ENCODE measurements at places on chromosomes 4 and X. TPM values are rescaled to one million over a fixed set of nuclear protein-coding genes. Genes with fewer than 3 reads are reported as not detected.

The USP17L27 gene
- total RNA-seq = not detected

The SMPX gene
- total RNA-seq = not detected

The IDH3G gene
- total RNA-seq = 48.7 TPM

The DMRTC1 gene
- total RNA-seq = not detected

The ZC4H2 gene
- 1.7 TPM for total RNA-seq

The FAM9B gene
- not detected for total RNA-seq

The MAGEC3 gene
- not detected for total RNA-seq

The COL25A1 gene
- not detected for total RNA-seq

The STK32B gene
- total RNA-seq = not detected

- no peak for DNase-seq
Measured at GRCh38 chr4:156949373-156949814, 22.2 kb downstream of the PDGFC start.

DNA sequence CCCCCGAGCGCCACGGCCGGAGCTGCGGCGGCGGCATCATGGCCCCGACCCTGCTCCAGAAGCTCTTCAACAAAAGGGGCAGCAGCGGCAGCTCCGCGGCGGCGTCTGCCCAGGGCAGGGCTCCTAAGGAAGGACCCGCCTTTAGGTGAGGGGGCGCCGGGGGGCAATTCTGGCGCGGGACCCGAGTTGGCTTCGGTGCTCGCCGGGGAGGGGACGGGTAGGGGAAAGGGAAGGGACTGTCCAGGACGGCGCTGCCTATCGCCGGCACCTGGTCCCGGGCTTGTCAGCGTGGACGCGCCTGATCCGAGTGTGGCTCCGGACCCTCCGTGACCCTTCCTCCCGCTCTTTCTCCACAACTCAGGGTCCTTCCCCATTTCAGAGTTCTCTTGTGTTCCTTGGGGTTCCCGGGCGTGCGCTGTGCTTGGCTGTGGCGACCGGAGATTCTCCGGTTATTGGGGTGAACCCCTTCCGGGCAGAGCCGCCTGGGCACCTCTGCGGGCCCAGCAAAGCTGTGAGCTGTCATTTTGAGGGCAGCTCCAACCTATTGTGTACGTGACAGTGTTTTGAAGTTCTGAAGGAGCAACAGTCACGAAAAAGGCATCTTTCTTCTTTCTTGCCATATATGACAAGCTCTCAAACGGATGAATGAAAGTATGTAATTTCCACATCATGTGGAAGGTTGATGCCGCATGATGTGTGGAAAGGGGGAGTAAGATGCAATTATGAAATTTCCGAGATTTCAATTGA, 522 bp downstream of the FNIP2 start:
- DNase-seq = peak; percentile 23

GRCh38 chr4:67933038-67933437, 30.3 kb downstream of the TMPRSS11A start:
- DNase-seq = no peak

- no peak for DNase-seq
Measured at GRCh38 chrX:1534301-1535168, 2.5 kb downstream of the P2RY8 start.

DNA sequence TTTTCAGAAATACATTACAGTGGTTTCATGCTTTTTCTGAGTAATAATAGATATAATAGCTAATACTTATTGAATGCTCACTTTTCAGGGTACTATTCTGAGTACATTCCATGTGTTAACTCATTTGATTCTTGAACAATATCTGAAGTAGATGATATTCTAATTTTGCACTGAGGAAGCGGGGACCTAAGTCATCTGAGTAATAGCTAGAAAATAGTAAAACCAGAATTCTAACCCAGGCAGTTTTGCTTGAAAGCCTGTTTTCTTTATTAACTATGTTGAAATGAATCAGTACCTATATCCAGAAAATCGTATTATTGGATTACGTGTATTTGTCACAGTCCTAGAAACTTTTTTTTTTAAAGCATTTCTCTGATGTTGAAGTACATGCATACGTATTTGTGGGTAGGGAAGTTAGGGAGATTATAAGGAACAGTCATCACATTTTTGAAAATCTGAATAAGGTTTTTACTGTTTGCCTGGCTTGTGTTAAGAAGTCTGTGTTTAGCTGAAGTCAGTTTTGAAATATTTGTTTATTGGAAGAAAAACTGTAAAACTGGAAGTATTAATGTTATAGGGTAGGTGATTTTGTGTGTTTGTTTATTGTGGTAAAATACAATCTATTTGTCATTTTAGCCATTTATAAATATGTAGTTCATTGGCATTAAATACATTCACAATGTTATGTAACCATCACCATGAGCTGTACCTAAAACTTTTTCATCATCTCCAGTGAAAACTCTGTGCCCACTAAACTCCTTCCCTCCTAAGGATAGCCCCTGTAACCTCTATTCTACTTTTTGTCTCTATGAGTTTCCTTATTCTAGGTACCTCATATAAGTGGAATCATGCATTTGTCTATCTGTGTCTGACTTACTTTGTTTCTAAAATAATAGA, 55.3 kb downstream of the FIP1L1 start:
- DNase-seq = no peak

GRCh38 chrX:113522814-113523213, 682.2 kb upstream of the AMOT start:
- no peak for DNase-seq

GRCh38 chr4:82968972-82969371, 41.7 kb downstream of the LIN54 start:
- DNase-seq = no peak

- DNase-seq = no peak
Measured at GRCh38 chr4:71259280-71259679, 79.5 kb upstream of the SLC4A4 start.

GRCh38 chr4:89625599-89626293, 211.2 kb downstream of the SNCA start:
- DNase-seq = no peak

- no peak for DNase-seq
Measured at GRCh38 chrX:67731061-67731460, 187.2 kb downstream of the AR start.

DNA sequence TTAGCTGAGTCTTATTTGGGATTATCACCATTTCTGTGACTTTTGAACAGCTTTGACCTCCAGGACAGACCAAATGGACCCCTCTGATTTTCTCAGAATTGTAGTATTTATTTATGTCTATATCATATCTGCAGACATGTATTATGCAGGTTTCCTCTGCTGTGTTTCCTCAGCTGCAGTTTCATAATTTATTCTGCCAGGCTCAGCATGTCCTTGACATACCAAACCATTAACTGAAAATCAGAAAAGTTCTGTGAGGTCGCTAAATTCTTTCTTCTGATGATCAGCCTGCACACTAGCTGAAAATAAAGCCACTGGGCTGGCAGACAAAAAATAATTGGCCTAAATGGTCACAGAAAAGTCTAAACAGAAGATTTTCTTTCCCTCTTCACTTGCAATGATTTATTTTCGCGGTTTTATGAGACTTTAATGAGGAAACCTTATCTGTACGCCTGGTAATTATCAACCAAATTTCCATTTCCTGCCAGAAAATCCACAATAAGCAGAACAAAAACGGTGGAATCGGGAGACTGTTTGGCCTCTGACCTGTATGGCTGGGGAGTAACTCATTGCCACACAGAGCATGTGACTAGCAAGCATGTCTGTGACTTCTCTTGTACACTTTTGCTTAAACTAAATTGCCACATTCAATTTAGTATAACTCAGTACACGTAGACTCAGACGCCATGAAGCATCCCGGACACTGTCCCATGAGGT, 150.9 kb downstream of the ENPP6 start:
- DNase-seq = no peak

- DNase-seq = no peak
Measured at GRCh38 chr4:122911588-122911987, 10.8 kb downstream of the NUDT6 start.

- DNase-seq = no peak
Measured at GRCh38 chrX:10120828-10121227, 35.9 kb upstream of the CLCN4 start.

GRCh38 chr4:7569810-7570783, 135.4 kb upstream of the PSAPL1 start:
- DNase-seq = no peak

DNA sequence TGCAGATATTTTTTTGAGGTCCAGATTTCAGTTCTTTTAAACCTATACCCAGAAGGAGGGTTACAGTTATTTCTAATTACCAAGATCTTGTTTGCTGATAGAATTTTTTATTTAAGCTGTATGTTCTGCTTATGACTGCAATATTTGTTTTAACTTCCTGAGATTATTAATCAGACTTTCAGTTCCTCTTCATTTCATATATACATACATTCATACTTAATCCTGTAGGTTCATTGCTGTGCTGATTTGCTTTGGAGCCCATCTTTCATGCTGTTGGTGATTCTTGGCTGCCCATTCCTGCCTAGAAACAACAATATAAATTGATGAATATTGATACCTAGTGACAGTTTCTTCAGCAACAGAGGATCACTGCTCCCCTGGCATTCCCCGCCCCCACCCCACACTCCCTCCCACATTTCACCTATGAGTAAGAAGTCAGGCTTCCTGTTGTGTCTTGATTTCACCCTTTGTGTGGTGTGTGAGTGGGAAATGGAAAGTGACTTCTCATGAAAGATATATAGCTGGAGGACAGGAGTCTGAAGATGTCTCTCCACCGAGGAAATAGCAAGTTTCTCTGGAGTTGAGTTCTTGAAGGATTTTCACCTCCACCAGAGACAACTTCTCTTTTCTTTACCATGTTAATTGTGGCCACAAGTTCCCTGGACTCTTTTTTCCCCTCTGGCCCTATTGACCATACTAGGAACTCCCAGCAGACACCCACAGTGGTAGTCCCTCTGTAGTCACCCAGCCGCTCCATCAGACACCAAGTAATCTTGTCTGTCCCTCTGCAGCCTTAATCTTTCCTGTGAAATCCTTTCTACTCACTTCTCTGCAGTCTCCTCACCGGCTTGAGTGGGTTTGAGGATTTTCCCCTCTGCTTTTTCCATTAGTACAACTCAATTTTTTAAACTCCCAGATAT, 118.4 kb downstream of the ASB9 start:
- DNase-seq = no peak

DNA sequence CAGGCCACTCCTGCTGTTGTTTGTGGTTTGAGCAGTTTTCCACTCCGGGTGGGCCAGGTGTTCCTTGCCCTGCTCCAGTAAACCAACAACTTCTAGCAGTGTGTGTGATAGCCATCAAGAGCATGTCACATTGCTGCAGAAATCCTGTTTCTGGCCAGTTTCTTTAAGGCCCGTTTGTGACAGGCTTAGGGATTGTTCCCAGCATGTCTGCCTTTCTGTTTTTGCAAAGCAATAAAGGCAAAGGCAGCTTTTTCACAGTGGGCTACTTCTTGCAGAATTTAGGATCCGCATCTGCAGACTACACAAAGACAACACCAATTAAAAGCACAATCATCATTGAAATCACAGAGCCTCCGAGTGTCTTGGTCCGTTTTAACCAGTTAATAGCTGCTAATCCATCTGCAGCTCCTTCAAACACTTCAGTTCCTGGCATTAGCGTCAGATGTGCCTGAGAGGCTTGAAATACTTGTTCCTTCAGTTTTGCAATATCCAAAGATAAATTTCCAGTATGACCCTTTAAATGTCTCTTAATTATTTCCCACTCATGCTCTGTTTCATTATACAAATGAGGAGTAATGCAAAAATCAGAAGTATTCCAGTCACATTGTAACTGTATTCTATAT, 65.1 kb downstream of the ADAM29 start:
- no peak for DNase-seq

- DNase-seq = no peak
Measured at GRCh38 chr4:39232100-39232499, 49.8 kb downstream of the WDR19 start.

- no peak for DNase-seq
Measured at GRCh38 chr4:109943745-109944144, 31.1 kb downstream of the EGF start.

DNA sequence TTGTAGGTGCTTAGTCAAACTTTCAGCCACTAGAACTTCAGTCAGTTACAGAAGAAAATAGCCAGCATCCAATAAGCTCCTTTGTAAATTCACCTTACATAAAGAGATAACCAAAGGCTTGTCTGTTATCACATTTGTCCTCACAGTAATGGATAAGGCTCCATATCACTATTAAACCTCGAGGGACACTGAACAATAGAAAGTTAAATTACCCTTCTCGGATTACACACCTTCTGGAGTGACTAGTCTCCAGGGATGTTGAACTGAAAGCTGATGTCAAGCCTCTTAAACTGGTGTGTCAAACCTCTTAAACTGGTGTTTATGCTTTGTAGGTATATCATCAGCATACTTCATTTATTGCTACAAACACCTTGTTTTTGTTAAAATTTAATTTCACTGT, 639.0 kb downstream of the CENPC start:
- no peak for DNase-seq

- no peak for DNase-seq
Measured at GRCh38 chrX:17744896-17745523, 7.7 kb downstream of the SCML1 start.

DNA sequence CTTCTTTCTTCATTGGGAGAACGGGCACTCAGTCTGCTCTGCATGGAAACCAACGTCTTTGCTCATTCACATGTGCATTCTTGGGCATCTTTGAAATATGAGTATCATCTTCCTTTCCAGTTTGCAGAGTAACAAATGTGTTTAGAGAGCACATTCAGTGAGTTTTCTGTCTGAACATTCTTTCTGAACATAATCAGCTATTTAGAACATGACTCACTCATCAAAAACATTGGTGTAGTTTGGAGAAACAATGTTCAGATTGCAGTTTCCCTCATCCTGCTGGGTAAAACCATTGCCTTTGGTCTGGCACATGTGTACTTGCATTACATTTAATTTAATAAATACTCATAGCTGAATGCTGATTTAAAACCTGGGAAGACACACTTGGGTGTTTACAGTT, 81.5 kb upstream of the F9 start:
- DNase-seq = no peak

DNA sequence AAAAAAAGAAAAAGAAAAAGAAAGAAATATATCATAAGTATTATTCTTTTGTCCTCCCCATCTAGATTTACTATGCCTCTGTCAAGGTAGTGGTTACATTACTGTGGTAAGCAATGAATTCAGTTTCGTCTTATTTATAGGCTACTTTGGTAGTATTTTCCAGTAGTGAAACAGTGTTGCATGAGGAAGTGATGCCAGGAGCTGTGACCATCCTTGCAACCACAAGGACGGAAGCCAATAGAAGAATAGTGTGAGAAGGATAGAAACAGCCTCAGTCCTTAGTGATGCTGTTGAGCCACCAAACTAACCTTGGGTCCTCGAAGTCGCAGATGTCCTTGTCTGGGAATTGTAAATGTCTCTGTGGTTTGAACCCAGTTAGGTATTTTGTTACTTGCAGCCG, 328.5 kb downstream of the PPP3CA start:
- no peak for DNase-seq

- DNase-seq = no peak
Measured at GRCh38 chr4:111812114-111812513, 333.1 kb upstream of the FAM241A start.

- no peak for DNase-seq
Measured at GRCh38 chr4:165415910-165416309, 37.1 kb downstream of the CPE start.

DNA sequence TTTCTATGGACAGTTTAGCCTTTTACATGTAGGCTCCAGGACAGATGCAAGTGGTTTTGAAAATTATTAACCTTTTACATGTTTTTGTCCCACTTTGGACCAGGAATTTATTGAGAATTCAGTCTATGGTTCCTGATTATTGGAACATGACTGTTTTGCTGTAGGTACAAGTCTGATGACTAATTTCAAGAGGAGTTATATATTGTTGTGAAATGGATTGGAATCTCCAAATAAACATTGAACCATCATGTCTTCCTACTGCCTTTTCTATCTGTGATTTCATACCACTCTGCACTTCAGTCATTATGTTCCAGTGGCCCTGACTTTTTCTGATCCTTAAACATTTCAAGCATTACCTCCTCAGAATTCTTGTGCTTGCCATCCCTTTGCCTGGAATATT, 35.9 kb downstream of the TBC1D19 start:
- no peak for DNase-seq
